ENCODE measurements at places on chromosomes 3 and 15.

GRCh38 chr3:114839476-114839875 lies 307.6 kb downstream of the ZBTB20 start:
- DNase-seq: no peak

GRCh38 chr3:183584246-183584913 lies 28.9 kb upstream of the KLHL6 start:
- DNase-seq: no peak

GRCh38 chr3:150931745-150932144 lies 26.5 kb upstream of the MINDY4B start:
- DNase-seq: no peak

- DNase-seq: no peak
Measured at GRCh38 chr3:179933080-179933479, 103.7 kb downstream of the PEX5L start.

DNA sequence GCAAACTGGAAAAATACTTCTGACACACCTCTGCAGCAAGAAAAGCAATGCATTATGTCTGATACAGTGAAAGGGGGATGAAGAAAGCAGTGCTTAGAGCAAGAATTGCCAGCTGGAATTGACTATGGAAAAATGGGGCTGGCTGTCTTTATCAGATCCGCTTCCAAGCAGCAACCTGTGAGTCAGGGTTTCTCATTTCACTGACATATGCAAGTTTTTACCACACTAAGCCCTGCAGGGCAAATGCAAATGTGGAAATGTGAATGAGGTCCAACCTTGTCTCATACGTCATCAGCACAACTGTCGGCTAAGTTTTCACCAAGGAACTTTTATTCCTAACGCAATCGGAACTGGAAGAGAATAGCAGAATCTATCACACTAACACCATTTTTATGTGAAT lies 172.5 kb upstream of the GADL1 start:
- no peak for DNase-seq

- no peak for DNase-seq
Measured at GRCh38 chr15:46278062-46278461, 643.2 kb downstream of the SQOR start.

DNA sequence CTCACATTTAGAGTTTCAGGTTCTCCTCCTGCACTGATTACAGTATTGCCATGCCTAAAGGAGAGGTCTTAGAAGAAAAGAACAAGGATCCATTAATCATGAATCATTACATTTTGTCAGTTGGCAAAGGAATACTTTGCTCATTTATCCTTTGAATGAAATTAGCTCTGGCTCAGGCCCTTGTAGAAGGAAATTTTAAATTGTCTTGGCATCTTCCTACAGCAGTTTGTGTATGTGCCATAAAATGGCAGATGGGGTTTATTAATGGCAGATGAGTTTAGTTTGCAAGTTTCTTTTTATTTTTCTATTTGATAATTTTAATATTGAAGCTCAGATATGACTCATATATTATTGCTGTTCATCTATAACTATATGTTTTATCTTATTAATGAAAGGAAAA lies 181.2 kb upstream of the EPHA3 start:
- no peak for DNase-seq

GRCh38 chr15:76585576-76585897 lies 249.0 kb downstream of the ISL2 start:
- DNase-seq: no peak

DNA sequence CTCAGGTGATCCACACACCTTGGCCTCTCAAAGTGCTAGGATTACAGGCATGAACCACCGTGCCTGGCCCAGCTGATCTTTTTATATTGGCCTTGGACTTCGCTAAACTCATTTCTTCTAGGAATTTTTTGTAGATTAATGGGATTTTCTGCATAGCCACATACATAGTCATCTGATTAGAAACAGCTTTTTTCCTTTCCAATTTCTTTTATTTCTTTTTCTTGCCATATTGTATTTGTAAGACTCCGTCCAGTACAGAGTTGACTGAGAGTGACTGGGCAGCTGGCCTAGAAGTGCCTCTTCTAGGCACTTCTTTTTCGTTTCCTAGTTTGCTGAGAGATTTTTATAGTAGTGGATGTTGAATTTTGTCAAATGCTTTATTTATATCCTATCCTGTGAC lies 37.4 kb downstream of the ARIH1 start:
- DNase-seq: no peak

DNA sequence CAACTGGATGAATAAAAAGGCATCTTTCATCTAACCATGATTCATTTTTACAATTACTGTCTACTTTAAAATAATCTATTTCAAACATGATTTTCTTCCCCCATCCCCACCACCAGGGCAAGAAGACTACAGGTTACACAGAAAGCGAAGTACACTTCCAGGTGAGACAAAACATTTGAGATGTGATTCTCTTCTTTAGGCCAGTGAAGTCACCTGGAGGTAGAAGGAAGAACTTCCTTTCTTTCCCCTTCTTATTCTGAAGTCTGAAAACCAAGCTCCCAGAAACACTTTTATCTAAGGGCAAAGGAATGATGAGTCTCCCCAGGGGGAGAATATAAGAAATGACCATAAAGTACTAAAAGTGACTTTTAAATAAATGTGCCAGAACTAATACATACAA lies 36.7 kb downstream of the SHQ1 start:
- no peak for DNase-seq

- no peak for DNase-seq
Measured at GRCh38 chr3:137987723-137988122, 22.2 kb upstream of the CLDN18 start.

GRCh38 chr15:42940527-42940926 lies 19.9 kb upstream of the TTBK2 start:
- DNase-seq: no peak

- no peak for DNase-seq
Measured at GRCh38 chr3:98775459-98776139, 12.5 kb downstream of the ST3GAL6 start.
